ENCODE measurements at places on chromosomes 7 and 10. TPM values are rescaled to one million over a fixed set of nuclear protein-coding genes. Genes with fewer than 3 reads are reported as not detected.
A peak's percentile ranks its signal among the peaks of the same experiment; 100 is the strongest.

CAV1 gene
- polyA plus RNA-seq, result 9.7 TPM

ASZ1 gene
- polyA plus RNA-seq, result not detected

VAX1 gene
- not detected for polyA plus RNA-seq

FAM20C gene
- polyA plus RNA-seq, result 16.9 TPM

CFAP43 gene
- polyA plus RNA-seq, result 6.2 TPM

FBXL13 gene
- 0.42 TPM for polyA plus RNA-seq

AKR1C8 gene
- polyA plus RNA-seq, result not detected

DENND2A gene
- 3.1 TPM for polyA plus RNA-seq

COL13A1 gene
- polyA plus RNA-seq, result 2.2 TPM

CLDN15 gene
- polyA plus RNA-seq, result 15.2 TPM

FAM241B gene
- polyA plus RNA-seq, result 8.4 TPM

DNA sequence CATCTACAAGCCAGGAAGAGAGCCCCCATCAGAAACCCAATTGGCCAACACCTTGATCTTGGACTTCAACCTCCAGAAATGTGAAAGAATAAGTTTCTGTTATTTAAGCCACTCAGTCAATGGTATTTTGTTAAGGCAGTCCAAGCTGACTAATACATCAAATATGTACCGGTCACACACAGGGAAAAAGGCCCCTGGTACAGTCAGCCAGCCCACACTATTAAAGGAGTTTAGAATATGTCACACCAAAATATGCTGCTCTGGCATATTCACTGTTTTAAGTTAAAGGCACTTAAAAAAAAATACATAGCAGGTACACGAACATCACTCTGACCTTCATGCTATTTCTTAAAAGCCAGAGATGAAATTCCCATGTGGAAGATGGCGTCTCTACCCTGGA, 15.2 kb upstream of the CDCA7L start:
- DNase-seq, result no peak

- DNase-seq, result no peak
Measured at GRCh38 chr7:32347244-32347828, 142.8 kb downstream of the LSM5 start.

GRCh38 chr7:66050337-66050957, 25.2 kb upstream of the ASL start:
- DNase-seq, result no peak

DNA sequence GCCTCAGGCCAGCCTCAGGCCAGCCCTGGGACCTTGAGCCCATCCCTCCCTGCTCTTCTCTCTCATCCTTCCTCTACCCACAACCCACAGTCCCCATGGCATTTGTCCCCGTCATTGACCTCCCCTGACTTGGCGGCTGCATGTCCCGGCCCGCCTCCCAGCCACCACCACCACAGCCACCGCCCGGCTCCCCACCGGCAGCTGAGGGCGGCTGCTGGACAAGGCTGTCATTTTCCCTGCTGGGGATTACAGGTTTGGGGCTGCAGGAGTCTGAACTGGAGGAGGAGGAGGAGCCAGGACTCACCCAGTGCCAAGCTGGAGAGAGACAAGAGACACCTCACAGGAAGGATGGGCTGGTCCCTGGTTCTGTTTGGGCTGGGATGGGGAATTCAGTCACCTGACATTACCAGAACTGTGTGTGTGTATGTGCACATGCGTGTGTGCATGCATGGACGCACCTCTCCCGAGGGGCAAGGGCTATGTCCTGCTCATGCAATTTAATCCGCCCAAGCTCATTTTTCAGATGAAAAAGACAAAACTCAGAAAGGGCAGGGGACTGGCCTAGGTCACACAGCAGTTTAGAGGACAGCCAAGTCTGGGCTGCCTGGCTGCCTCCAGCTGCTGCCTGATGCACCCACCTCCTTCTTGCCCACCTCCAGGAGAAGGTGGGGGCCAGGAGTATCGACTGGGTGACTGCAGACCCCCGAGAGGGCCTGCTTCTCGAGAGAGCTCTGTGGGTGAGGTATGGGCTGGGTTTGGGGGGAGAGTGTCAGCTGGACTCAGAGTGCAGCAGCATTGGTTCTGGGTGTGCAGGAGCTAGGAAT, 113.1 kb downstream of the ZMIZ1 start:
- no peak for DNase-seq

- DNase-seq, result no peak
Measured at GRCh38 chr7:80785961-80786536, 132.8 kb downstream of the SEMA3C start.

DNA sequence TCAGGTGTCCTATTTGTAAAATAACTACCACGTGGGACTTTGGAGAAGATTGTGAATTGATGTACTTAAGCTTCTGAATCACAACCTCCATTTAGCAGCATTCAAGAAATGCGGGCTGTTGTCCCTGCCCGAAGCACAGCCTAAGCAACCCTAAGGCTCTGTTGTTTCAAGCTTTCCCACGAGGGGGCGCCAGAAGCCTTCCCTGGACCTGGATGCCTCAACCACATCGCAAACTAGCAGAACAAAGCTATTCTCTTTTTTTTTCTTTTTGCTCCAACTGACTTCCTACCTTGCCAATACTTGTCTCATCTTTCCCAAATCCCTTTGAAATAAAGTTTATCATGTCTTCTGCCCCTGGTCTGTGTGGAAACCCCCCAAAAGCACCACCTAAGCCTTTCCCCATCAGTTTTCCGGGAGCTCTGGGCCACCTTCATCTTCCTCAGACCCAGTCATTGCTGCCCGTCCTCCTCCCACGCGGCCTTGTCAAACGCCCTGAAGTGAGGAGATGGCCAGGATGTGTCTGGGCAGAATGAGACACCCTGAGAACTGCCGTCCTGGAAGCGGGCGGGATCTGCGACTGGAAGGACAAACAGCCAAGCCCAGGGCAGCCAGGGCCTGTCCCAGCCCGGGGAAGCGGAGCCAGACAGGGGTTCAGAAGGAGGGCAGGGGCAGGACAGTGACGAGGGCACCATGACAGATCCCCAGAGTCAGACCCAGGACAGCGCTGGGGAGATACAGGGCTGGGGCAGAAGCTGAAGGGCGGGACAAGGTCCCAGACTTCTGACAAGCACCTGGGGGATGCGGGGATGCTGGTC, 112.7 kb downstream of the SLIT1 start:
- peak; percentile 95 for DNase-seq

DNA sequence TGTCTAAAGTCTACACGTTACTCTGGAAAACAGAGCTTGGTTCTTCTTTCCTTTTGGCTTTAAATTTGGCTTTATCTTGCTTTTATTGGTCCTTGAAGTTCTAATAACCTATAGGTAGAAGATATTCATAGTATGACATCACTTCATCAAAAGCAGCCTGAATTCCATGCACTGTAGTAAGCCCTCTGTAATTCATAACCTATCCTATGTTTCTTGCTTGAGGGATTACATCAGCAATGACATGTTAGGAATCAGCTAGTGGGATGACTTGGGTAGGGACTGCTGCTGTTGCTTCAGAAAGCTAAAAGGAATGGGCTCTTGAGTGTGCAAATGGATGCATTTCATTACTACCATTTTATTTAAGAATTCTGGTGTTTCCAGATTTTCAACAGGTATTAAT, 184.9 kb downstream of the PTEN start:
- DNase-seq, result no peak

DNA sequence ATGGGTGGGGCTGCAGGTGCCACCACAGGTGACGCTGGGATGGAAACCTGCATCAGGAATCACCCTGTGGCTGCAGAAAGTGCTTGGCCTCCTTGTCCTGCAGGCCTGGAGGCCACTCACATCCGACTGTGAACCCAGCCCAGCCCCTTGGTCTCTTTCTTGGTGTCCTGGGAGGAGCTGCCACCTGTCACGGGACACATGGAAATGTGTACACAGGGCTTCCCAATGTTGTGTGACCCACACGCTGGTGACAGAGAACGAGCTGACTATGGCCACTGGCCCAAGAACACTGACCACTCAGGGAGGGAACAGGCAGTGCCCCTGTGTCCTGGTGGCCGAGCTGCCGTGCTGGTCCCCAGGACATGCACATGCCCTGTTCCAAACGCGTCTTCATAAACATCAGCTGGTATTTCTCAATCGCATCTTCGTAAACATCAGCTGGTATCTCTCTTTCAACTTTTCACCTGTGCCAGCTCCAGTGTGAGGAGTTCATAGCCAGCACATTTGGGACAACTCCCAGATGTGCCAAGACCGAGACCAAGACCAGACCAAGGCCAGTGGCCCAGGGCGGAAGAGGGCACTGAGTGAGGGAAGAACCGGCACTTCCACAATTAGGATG, 57.9 kb upstream of the INPP5A start:
- DNase-seq, result no peak

DNA sequence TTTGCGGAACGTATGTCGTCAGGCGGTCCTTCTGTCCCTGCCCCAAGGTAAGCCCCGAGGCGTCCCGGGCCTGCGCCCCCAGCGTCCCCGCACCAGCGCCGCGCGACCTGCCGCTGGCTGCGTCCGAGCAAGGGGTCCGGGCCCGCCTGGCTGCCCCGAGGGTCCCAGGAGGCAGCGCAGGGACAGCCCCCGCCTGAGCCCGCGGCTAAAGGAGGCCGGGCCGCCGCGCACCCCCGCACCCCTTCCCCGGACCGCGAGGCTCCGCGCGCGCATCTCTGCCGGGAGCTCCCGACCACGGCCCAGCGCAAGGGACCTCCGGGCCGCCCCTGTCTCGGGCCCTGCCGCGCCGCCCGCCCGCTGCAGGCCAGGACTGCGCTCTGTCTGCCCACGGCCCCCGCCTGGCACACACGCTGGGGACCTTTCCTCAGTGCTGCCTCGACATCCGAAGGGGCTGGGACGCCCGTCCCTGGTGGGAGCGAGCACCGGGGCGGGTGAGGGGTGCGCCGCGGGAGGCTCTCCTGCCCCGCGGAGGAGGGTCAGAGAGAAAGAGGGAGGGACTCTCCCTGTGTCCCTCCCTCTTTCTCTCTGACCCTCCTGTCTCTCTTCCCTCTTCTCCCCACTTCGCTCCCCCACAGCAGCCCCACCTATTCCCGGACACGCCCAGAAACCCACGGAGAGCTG, 25.0 kb downstream of the SHH start:
- no peak for DNase-seq

GRCh38 chr7:76302347-76303201, at the start of gene HSPB1:
HSPB1 (plus strand) TSS chr7:76302673; CDS start chr7:76302713, 40 bp downstream.
- peak; percentile 99 for DNase-seq

- no peak for DNase-seq
Measured at GRCh38 chr10:117511601-117512390, 30.8 kb upstream of the EMX2 start.

DNA sequence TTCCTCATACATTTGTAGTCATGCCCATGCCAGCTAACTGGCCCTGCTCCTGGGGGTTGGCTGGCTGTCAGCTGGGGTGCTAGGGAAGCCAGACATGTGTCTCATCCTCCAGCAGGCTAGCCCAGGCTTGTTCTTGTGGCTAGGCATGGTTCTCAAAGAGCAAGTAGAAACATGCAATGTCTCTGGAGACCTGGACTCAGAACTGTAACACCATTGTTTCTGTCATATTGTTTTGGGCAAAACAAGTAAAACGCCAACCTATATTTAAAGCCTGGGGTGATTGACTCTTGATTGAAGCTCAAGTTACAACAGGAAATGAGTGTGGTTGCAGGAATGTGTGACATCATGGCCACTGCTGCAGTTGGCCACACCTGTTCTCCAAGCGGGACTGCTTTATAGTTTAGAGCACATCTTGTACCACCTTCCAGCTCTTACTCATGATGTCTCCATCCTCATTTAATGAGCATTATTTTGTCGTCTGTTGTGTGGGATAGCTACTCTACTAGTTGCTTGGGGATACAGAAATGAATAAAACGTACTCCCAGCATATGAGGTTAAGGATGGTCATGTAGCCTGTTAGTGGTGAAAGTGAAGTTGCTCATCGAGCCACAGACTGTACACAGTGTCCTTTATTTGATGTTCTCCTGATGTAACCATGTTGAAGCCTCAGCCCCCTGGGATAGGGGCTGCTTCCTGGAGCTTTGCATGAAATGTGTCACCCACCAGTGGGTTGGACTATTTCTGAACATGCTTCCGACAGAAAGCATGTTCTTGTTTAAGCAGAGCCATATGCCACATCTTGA, 168.4 kb downstream of the SORCS3 start:
- no peak for DNase-seq

DNA sequence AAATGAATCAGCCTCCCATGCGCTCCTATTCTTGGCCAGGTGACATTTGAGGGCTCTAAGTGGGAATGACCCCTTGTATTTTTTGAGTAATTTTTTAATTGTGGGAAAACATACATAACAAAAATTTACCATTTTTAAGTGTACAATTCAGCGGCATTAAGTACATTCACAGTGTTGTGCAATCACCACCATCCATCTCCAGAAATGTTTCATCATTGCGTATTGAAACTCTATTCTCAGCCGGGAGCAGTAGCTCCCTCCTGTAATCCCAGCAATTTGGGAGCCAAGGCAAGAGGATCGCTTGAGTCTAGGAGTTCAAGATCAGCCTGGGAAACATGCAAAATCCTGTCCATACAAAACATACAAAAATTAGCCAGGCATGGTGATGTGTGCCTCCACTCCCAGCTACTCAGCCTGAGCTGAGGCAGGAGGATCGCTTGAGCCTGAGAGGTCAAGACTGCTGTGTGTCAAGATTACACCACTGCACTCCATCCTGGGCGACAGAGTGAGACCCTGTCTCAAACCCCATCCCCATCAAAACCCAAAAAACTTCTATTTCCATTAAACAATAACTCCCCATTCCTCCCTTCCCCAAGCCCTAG, 2.5 kb downstream of the ANTXRL start:
- DNase-seq, result no peak

- no peak for DNase-seq
Measured at GRCh38 chr10:99382176-99382575, 48.2 kb downstream of the GOT1 start.

GRCh38 chr7:134636008-134636449, 10.6 kb upstream of the BPGM start:
- no peak for DNase-seq

DNA sequence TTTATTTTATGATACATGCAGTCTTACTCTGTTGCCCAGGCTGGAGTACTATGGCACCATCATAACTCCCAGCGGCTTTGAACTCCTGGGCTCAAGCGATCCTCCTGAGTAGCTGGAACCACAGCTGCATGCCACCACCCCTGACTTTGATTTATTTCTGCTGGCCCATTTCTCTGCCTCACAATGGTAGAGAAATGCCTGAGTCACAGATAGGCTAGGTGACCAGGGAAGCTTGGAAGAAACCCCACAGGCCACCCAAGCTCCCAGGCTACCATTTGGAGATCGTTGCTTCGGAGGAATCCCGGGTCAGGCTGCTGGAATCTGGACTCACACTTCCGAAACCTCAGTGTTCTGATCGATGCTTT, 17.4 kb upstream of the BAIAP2L1 start:
- DNase-seq, result no peak

- no peak for DNase-seq
Measured at GRCh38 chr7:32400676-32401075, 89.5 kb downstream of the LSM5 start.

DNA sequence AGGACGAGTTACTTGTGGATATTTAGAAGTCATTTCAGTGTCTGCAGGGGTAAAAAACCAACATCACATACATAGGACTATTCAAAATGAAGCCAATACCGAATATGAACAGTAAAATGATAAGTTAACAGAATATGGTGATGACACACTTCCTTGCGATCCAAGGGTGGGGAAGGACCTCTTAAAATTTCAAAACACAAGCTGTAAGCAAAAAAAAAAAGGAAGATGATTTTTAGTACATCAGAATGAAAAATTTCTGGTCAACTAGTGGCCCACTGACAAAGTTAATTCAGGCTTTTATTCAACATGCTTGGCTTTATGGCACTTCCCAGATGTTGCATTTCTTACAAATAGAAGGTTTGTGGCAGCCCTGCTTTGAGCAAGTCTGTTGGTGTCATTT, 19.0 kb upstream of the GALNTL5 start:
- no peak for DNase-seq

- DNase-seq, result peak; percentile 36
Measured at GRCh38 chr10:14751014-14751896, 23.4 kb downstream of the FAM107B start.

GRCh38 chr7:18638594-18639452, 143.3 kb downstream of the HDAC9 start:
- no peak for DNase-seq
